ENCODE measurements at places on chromosomes 7 and 10.

DNA sequence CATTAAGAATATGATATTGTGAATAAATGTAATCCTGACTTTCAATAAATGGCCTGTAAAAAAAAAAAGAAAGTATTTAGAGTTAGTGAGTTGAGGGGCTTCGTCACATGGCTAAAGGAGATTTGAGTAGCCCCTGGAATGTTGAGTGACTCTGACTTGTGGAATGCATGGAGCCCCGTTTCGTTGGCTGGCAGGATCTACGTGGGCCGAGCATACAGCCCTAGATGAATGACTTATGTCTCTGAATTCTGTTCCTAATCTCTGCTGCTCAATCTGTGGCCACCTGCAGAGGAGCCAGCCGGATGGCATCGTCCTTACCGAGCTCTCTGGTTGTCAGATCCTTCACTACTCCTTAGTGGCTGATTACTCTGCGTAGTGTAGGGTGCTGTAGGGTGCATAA, 155.7 kb downstream of the MGMT start:
- no peak for DNase-seq

GRCh38 chr10:82564353-82565196, 689.6 kb downstream of the NRG3 start:
- DNase-seq, result no peak

DNA sequence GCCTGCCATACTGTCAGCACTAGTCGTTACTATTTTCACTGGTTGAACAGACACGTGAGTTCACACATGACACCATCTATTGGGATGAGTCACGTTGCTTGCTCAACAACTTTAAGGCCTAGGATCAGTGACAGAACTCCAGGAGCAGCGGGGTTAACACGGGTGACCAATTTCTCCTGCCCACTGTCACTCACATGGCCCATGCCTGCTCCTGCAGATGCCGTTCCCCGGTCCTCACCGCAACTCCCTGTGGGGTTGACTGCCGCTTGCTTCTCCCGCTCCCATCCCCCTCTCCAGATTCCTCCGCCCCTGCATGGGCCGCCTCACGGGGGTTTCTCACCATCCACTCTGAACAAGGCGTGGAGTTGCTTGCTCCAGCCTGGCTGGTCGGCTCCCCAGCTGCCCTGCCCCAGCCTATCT, 128.2 kb downstream of the TAX1BP1 start:
- peak; percentile 38 for DNase-seq

DNA sequence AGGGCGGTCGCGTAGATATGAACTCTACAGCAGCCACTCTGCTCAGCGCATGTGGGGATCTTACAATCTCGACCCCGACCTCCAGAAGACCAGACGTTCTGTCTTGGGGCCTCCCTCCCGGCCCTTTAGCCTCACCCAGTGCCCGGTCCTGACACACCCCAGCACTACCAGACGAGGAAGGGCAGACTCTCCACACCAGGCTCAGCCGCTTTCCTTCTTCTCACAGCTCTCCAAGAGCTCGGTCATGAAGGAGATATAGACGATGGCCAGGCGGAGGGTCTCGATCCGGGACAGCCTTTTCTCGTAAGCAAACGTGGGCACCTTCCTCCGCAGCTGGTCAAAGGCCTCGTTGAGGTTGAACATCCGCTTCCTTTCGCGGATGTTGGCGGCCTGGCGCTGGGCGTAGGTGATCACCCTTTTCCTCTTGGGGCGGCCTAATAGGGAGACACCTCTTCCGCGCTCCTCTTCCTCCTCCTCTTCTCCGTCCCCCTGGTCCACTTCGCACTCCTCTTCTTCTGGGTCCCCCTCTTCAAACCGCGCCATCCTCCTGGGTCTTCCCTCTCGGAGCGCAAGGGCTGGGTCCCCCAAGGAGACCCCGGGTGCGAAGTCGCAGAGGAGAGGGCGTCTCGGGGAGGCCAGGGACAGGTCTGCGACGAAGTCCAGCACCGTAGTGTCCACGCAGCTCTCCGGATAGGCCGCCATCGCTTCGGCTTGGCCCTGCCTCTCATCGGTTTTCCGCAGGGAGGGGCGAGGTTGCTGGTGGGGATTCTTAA, at the start of gene FERD3L:
FERD3L (minus strand) TSS at position 761 of the 773 bp plus-strand sequence; CDS start at position 702, 59 bp downstream.
- DNase-seq, result peak; percentile 59

GRCh38 chr7:34949361-34949760, 87.9 kb downstream of the DPY19L1 start:
- no peak for DNase-seq

- DNase-seq, result no peak
These were observed 5.6 kb downstream of the DAGLB start for GRCh38 chr7:6442114-6442513.

DNA sequence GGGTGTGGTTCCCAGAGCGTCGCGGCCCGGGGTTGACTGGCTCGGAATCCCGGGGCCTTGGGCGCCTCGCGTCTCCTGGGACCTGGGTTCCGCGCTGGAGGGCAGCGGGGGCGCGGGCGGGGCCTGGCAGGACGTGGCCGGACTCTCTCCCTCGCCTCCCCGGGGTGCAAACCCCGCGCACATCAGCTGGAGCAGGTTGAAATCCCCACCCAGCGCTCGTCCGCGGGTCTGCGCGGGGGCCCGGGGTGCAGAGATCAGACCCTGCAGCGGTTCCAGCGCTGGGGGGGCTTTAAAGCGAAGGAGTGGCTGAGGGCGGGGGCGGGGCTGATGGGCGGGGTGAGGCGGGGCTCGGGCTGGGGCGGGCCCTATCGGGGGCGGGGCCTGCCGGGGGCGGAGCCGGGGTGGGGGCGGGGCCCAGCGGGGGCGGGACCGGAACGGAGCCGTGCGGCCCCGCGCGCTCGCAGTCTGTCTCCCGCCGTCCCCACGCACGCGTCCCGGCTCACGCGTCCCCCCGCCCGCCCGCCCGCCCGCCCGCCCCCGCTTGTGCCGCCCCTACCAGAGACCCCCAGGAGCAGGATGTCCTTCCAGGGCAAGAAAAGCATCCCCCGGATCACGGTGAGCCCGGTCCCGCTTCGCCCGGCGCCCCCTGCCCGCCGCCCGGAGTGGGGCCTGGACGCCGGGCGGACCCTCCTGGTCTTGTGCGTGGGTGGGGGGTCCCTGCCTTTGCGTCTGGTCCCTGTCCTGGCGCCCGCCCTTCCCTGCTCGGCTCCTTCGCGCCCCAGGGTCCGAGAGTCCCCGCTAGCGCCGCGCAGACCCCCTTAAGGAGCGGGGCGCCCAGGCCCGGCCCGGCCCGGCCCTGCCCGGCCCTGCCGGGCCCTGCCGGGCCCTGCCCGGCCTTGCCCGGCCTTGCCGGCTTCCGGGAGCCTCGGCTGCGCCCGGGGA, at the start of gene DPYSL4:
DPYSL4 (plus strand) TSS at position 461 of the 942 bp plus-strand sequence; CDS start at position 577, 116 bp downstream.
- peak; percentile 96 for DNase-seq

GRCh38 chr7:158850545-158851102, 5.7 kb upstream of the DYNC2I1 start:
- DNase-seq, result no peak

DNA sequence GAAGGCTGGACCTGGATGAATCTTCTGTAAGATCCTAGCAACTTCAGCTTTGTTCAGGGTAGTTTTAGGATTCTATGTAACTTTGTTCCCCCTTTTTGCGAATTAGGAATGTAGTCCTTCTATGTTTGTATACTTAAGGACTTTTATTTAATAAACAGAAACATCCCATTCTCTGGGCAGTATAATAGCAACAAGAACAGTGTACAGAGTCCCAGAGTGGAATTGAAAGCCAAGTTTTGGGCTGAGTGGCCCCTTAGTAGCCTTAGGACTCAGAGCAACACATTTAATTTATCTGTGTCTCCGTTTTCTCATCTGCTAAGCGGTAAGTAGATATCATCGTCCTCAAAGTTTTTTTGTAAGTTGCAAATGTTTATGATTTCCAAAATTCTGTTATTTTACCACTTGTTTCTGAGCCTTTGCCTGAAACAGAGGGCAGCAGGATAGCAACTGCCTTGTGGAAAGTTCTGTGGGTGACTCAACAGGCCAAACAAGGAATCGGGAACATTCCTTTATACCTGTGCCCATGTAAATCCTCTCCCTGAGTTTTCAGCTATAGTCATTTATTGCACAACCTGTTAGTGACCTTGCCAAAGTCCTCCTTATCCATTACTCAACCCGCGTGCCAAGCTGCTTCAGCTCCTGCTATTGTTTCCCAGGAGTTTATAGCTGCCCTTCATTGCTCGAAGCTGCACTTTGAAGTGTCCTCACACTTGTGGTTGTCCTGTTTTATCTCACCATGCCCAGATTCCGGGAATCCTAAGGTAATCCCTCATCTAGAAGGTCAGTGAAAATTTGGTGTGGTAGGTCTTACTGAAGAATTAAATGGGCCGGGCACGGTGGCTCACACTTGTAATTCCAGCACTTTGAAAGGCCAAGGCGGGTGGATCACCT, 199.1 kb upstream of the AHR start:
- peak; percentile 8 for DNase-seq

- peak; percentile 67 for DNase-seq
These were observed 84.8 kb downstream of the ETV1 start for GRCh38 chr7:13904689-13905088.

- no peak for DNase-seq
These were observed 21.1 kb downstream of the PON1 start for GRCh38 chr7:95303013-95303905.

- no peak for DNase-seq
These were observed 72.6 kb upstream of the NFKB2 start for GRCh38 chr10:102322914-102323313.

DNA sequence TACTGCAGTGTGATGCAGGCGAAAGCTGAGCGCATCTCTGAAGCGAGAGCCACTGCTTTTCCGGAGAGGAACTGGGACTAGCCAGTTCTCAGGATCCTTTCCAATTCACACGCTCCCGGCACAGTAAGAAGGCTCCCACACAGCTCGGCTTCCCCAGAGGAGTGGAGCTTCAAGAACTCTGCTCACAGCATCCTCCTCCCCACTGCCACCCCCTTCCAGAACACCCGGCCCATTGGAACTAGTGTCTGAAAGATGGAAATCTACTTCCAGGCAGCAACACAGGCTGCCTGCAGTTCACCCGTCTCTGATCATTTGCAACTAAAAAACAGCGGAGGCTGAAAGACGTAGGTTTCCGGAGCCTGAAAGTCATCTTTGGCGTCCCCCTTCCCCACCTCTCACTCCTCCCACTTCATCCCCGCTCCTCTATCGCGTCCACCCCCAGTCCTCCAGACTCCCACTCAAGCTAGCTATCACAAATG, at the start of gene DGKB:
DGKB (minus strand) TSS at position 163 of the 479 bp plus-strand sequence.
- DNase-seq, result peak; percentile 43

GRCh38 chr10:102354451-102354850, 41.1 kb upstream of the NFKB2 start:
- DNase-seq, result no peak

DNA sequence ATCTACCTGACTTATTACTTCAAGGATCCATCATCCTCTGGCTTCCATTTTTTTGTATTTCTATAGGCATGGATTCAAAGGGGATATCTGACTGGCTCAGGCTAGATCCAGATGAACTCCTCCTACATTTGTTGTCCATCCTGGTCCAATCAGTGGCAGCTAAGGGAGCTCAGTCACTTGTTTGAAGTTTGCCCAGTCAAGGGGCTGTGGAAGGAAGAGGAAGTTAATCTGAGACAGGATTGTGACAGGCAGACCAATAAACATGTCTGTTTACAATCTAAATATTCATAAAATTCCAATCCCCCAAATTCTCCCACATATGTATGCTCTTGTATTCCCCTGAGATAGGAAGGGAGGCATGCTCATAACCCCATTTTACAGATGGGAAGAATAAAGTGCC, 48.7 kb downstream of the CAV1 start:
- no peak for DNase-seq

GRCh38 chr10:5628451-5629302, 37.7 kb downstream of the ASB13 start:
- peak; percentile 74 for DNase-seq

DNA sequence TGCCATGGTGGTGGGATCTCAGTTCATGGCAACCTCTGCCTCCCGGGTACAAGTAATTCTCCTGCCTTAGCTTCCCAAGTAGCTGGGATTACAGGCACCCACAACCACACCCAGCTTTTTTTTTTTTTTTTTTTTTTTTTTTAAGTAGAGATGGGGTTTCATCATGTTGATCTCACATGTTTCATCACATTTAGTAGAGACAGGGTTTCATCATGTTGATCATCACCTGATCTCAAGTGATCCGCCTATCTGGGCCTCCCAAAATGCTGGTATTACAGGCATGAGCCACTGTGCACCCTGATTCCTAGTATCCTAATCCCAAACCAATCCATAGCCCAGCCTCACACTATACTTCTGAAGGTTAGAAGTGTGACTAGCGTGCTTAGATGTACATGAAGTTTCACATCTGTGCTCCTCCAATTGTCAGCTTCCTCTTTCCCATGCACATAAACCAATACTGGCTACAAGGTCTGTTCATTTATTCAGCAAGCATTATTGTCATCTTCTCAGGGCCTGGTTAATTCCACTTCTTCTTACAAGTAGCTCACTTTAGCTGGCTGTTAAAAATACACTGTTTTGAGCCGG, 6.8 kb upstream of the NAT16 start:
- DNase-seq, result no peak

DNA sequence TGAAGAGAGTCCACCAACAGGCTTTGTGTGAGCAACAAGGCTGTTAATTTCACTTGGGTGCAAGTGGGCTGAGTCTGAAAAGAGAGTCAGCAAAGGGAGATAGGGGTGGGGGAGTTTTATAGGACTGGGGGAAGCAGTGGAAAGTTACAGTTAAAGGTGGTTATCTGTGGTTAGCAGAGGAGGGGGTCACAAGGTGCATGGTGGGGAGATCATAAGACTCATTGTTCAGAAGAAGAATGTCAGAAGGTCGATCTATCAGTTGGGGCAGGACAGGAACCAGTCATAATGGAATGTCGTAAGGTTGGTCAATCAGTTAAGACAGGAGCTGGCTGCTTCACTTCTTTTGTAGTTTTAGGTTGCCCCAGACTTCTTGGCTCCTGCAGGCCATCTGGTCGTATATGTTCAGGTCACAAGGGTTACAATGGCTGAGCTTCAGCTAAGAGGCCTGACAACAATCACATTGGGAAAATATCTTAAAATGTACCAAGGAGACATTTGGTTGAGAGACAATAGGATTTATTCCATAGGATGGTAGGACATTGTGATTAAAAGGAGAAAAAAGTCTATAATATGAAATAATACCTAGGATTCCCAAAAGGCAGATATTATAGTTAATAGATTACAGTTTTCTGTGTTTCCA, 356.4 kb downstream of the ANKRD7 start:
- no peak for DNase-seq

DNA sequence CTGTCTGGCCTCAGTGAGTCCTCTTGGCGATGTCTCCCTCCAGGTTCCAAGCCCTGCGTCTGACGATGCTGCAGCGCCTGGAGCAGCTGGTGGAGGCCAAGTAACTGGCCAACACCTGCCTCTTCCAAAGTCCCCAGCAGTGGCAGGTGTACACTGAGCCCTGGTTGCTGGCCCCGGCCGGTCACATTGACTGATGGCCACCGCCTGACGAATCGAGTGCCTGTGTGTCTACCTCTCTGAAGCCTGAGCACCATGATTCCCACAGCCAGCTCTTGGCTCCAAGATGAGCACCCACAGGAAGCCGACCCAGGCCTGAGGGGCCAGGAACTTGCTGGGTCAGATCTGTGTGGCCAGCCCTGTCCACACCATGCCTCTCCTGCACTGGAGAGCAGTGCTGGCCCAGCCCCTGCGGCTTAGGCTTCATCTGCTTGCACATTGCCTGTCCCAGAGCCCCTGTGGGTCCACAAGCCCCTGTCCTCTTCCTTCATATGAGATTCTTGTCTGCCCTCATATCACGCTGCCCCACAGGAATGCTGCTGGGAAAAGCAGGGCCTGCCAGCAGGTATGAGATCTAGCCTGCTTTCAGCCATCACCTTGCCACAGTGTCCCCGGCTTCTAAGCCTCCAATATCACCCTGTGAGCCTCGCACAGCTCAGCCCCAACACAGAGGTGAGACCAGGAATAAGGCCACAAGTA, 7.3 kb upstream of the ZNF22 start:
- DNase-seq, result no peak
